ENCODE measurements at places on chromosomes 1 and 21.
A peak's percentile ranks its signal among the peaks of the same experiment; 100 is the strongest.

- DNase-seq = no peak
Observed at GRCh38 chr1:204741440-204741839, 55.9 kb upstream of the LRRN2 start.

- DNase-seq = no peak
Observed at GRCh38 chr1:65890201-65890843, 97.6 kb downstream of the PDE4B start.

DNA sequence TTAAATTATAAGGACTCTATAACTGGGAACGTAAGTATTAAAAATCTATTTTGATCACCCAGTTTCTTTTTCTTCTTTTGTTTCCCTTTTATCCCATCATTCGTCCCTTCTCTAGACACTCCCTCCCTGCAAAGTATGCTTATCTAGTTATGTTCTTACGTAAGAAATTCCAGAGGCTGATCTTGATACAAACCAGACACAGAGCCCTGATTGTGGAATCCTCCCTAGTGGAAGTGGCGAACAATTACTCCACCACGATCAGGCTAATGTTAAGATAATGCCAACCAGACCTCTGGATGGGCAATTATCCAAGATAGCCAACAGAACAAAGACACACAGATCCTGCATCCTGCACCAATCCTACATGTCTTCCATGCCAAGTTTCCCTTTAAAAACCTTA, 1557.4 kb downstream of the PLA2G4A start:
- DNase-seq = no peak

DNA sequence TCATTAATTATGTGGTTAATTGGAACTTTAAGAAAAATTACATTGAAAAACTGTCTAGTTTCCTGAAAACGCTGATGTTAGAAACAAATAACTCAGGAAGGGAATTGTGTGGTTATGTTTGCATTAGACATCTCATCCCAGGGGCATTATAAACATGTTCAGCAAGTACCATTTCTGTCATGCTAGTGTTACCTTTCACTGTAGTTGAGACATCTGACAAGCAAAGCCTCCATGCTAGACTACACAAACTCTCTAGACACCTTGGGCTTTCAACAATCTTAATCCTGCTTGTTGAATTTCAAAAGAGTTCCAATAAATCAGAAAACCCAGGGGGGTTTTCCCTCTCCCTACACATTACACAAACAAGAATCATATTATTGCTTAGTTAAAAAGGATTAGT, 536.8 kb downstream of the KCNT2 start:
- no peak for DNase-seq

GRCh38 chr1:214550857-214551435, 456 bp downstream of the PTPN14 start:
- DNase-seq = peak; percentile 14

- DNase-seq = no peak
Observed at GRCh38 chr1:2275796-2276536, 47.8 kb downstream of the SKI start.

- no peak for DNase-seq
Observed at GRCh38 chr1:92478393-92478792, 8.3 kb downstream of the GFI1 start.

DNA sequence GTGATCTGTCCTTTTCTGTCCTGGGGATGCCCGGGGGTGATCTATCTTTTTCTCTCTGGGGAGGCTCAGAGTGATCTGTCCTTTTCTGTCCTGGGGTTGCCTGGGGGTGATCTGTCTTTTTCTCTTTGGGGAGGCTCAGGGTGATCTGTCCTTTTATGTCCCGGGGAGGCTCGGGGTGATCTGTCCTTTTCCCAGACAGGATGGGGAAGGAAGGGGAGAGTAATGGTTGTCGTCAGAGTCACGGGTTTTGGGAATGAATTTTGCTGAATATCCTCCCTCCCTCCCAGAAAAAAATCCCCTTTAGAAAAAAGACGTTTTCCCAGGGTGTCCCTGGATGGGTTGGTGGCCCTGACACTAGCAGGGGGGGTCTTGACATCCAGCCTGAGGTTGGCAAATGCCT, 91.5 kb downstream of the ARHGEF10L start:
- DNase-seq = no peak

DNA sequence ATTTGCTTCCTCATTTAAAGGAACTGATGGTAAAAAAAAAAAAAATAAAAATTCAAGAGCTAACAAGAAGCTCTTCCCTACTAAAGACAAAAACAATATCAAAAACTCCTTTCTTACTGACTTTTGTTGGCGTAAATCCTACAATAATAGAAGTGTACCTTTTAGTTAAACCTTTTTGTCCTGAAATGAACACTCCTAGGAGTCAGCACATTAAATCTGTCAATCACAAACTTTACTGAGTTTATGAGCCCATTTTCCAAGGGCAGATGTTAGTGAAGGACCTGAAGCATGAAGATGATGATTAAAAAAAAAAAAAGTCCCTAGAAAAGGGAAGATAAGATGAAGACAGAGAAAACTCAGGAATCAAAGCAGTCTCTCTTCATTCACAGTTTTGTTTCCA, 22.6 kb upstream of the DDX59 start:
- no peak for DNase-seq

DNA sequence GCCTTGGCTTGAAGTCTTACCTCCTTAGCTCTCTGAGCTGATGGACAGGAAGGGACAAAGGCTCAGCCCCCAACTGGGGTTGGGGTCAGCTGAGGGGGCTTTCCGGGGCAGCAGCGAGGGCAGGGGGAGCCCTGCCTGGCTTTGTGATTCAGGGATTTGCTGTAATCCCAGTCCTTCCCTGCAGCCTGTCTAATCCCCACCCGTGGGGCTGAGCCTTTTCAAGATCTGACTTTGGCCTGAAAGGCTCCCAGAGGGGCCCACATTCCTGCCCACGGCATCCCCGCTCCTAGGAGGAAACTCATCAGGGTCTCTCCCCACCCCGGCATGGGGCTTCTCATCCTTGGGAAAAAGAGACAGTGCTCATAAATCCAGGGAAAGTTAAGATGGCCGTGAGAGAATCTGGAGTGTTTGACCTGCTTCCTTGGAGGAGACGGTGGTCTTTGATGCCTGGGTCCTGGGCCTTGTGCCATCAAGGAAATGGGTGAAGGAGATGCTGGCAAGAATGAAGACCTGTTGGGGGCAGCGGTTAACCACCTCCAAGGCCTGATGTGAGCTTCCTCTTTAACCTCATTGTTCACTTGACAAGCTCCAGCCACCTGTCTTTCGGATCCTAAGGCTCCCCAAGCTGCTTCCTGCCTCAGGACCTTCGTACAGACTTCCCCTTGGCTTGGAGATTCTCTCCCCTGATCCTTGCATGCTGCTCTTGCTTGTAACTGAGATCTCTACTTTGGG, 83.1 kb upstream of the WNT4 start:
- DNase-seq = no peak

DNA sequence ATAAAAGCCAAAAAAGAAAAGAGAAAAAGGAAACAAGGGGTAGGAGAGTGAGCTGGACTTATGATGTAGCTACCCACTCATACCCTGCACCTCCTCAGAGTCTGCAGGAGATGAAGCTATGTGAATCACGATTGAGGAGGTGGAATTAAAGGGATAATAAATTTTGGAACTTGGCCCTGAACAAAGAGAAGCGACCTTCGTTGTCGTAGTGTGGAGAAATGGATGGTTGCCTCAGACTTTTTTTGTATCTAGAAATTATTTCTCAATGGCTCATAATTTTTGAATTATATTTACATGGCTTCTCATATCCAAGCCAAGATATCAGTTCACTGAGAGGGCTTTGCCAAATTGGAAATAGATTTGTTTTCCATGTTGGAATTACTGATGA, 37.8 kb upstream of the SIPA1L2 start:
- no peak for DNase-seq

GRCh38 chr1:231751415-231751814, 124.8 kb downstream of the DISC1 start:
- no peak for DNase-seq

GRCh38 chr1:223842784-223843183, 3.0 kb downstream of the TP53BP2 start:
- DNase-seq = no peak

DNA sequence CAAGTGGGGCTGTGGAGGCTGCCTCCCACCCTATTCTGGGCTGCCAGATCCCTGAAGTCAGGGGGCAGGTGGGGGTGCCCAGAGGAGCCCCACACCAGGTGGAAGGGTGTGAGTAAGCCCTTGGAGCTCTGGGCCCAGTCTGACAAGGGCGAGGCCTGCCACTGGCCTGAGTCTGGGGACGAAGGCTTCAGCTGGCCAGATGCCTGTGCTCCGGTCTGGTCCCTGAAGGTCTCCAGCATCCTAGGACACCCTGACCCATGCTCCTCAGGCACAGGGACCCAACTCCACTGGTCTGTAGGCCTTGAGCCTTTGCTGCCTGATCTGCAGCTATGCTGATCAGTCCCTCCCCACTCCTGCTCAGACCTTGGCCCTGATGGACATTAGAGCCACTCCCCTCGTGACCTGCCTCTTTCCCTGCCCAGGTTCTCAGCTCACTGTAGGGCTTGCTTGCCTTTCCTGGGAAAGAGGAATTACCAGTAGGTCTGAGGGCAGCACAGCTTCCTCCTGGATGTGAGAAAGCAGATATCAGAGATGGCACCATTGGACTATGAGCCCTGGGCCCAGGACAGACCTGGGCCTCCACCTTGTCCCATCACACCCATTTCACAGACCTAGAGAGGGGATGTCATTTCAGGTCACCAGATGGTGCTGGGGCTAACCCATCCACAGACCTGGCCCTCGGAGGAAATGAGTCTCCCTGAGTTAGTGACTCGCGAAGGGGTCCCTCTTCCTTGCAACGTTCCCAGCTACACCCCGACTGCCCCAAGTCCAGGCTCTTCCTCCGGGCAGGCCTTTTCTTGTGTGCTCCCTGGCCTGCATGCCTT, 32.8 kb upstream of the CSF3R start:
- no peak for DNase-seq

DNA sequence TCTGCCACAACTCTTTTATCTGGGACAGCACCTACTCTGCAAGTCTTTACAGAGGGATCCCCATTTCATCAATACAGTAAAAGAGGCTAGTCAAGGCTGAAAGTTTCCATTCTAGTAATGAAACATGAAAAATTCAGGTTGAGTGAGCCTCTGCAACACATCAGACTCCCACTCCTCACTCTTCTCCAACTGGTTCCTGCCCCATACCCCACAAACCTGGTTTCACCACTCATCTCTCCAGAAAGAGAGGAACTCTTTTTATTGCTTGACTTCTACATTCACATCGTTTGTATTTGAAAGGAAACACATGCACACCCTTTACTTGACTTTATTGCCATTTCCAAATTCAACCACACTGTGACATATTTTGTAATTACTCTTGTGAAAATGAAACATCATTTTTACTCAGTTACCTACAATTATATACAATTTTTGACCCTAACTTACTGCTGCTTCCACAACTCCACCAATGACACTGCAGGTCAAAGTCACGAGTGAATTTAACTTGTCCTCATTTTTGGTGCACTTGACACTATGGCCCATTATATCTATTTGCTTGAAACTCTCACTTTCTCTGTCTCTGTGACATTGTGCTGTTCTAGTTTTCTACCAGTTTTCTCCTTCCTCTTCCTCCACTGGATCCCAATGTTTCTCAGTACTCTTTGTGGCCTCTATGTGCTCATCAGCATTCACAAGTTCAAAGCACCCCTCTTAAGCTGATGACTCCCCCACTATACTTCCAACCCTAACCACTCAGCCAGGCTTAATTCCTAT, 8.0 kb downstream of the STX6 start:
- DNase-seq = peak; percentile 42
